ENCODE measurements at places on chromosomes 7 and 10.

GRCh38 chr7:7565746-7566650 is 686 bp upstream of the MIOS start:
- no peak for DNase-seq

DNA sequence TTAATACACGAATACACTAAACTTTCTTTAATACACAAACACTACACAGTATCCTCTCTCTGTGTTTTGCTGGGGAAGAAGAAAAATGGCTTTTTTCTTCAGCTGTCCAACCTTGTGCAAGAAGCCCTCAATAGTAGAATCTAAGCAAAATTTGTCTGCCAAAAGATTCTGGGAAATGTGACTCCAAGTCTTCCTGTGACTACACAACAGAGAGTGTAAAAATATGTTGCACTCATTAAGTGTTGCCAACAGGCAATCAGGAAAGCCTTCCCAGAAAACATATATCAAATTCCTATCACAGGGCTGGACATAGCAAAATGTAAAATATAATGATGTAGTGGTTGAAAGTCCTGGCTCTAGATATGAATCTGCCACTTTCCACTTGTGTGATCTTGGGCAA is 825.1 kb upstream of the ZWINT start:
- no peak for DNase-seq

DNA sequence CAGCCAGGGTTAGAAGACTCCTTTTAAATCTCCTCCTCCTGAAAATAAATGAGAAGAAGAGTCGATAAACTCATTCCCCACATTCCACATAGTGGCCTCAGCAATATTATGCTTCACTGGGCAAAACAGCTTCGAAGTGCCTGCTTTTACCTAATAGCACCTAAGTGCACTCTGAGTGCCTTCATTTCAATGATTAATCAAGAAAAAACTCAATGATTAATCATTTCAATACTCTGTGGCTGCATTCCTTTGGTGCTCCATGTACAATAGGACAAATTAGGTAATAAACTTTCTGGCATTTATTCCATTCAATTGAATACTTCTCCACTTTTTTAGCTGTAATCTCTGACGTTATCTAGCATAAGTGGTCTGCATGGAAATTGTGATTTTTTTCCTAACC is 174.6 kb downstream of the CCDC71L start:
- no peak for DNase-seq

DNA sequence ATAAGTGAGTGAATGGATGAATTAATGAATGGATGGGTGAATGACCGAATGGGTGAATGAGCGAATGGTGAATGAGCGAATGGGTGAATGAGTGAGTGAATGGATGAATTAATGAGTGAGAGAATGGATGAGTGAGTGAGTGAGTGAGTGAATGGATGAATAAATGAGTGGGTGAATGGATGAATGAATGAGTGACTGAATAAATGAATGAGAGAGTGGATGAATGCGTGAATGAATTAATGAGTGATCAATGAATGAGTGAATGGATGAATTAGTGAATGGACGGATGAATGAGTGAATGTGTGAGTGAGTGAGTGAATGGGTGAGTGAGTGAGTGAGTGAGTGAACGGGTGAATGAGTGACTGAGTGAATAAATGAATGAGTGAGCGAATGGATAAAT is 49.5 kb upstream of the HMX3 start:
- DNase-seq, result no peak

DNA sequence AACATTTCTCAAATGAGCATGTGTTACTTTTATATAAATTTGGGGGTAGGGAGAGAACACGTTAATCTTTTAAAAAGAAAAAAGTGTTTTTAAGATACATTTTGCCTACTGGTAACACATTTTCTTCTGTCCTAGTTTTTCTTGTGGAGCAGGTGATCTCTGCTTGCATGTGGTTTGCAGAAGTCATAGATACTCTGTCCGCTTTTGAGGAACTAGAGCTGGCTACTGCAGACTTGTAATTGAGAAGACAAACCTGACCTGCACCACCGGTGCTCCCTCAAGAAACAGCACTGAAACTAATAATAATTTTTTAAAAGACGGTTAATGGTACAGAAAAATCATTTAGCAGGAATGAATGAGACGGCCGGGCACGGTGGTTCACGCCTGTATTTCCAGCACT is 243.1 kb downstream of the KIAA1217 start:
- no peak for DNase-seq

DNA sequence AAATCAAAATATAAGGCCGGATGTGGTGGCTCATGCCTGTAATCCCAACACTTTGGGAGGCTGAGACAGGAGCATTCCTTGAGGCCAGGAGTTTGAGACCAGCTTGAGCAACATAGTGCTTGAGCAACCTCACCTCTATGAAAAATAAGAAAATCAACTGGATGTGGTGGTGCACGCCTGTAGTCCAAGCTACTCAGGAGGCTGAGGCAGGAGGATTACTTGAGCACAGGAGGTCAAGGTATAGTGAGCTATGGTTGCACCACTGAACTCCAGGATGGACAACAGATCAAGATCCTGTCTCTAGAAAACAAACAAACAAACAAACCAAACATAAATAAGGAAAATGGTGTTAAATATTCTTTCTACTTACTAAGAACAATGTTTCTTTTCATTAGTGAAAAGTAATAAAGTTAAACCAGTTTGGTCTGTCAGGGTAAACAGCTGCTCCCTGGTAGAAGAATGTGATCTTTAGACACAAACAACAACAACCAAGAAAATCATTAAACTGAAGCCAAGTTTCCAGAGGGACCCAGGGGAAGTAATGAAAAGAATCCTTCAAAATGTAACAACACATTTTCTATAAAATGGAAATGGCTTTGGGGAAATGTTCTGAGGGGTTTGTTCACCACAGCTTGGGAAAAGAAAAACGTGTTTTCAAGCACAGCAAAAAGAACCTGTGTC is 17.5 kb upstream of the BAG3 start:
- DNase-seq, result no peak
